ENCODE measurements at places on chromosomes 4 and X.

DNA sequence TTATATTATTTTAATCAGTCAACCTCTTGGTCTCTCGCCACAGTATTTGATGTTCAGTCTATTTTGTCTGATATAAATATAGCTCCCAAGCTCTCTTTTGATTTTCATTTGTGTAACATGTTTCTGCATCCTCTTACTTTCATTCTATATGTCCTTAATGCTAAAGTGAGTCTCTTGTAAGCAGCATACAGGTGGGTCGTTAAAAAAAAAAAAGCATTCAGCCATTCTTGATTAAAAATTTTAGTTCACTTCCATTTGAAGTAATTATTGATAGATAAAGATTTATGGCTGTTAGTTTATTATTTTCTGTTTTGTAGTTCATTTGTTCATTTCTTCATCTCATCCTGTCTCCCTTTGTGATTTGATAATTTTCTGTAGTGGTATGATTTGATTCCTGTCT lies 229.1 kb downstream of the GUCY2F start:
- DNase-seq = no peak

DNA sequence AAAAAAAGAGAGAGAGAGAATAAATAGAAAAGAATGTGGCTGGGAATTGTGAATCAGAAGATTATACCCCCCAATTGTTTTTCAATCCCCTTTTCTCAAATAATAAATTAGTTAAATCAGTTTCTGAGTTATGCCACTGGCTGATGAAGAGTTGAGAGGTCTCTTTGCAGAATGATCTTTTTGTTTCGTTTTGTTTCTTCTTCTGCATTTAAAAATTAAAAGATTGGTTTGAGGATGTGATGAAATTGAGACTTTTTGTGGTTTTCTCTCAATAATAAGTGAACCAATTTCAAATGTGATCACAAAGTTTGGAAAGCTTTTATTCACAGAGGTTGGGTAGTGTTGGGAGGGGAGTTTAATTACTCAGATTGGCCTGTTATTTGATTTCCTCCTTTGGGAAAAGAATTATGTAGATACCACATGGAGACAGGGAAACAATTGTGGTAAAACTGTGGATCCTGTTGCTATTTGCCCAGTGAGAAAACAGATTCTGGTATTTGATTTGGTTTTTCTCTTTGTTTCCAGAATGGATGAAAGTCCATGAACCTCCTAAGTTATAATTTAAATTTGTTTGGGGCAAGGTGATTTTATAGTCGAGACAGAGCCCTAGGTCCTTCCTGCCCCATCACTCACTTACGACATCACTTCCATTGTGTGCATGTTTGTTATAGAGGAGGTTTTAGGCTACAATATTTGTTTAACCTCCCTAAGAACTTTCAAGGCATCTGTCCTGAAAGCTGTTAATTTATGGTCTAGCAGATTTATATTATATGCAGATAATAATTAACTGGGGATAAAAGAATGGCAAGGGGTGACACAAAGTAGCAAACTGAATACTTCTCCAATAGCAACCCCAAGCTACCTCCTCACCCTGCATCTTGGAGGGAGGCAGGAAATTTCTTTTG lies 92.0 kb upstream of the BMPR1B start:
- DNase-seq = no peak

DNA sequence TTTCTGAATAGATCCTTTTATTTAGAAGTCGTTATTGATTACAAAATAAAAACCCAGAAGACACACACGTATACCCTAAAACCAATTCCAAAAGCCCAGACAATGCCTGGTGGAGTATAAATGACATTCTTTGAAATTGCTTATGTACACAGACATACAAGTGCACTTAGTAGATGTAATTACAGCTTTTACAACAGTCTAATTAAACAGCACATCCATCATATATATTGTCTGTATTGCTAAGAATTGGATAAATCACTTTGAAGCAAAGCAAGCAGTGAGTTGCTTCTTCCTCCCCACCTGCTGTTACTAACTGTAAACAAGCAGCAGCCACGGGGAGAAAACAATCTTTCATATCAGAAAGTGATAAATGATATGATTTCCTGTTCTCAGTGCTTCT lies 645.7 kb downstream of the TLL1 start:
- DNase-seq = no peak

- no peak for DNase-seq
Measured at GRCh38 chr4:171817026-171817425, 3.8 kb downstream of the GALNTL6 start.

DNA sequence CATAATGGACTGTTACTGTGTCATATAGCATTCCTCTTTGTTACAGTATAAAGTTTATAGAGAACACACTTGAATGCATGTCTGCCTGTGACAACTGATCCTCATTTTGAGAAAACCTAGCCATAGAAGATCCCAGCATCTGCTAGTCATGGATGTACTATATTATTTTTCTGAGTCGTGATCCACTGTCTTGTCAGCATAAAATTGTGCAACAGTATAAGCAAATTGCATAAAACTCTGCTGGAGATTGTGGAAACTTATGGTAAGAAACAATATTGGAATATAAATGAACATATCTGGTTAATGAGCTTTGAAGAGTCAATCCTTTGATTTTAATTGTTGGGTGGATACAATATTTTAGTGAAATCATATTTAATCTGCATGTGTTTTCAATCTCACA lies 3.6 kb downstream of the NEIL3 start:
- DNase-seq = no peak

DNA sequence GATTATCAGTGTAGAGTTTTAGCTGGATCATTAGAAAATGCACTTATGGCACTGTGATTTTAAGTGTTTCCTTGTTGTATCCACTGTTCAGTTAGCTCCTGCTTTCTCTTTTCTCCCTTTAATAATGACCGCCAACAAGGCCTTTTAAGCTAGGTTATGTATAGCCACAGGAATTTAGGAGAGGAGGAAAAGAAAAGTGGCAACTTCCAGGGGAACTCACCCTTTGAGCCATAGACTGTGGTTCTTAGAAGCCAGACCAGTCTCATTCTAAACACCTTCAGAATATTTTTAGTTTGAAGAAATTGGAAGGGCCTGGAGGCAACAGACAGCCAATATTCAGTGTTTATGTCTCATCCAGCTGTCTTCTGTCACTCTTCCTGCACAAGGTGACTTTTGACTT lies 6.1 kb downstream of the FGF2 start:
- no peak for DNase-seq

DNA sequence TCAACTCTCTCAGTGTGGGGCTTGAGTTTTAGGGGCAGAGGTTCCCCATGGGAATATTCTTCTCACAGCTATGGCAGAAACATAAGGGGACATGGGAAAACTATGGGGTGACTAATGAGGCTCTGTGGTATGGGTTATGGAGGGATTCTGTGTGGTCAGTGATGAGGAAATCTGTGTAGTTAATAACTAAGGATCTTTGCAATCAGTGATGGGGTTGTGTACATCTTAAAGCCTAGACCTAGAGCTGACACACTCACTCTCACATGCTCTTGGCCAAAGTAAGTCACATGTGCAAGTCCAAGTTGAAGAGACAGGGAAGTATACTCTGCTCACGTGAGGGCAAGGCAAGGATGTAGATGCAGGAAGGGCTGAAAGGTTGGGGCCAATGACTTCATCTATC lies 86.4 kb upstream of the UXT start:
- DNase-seq = no peak

DNA sequence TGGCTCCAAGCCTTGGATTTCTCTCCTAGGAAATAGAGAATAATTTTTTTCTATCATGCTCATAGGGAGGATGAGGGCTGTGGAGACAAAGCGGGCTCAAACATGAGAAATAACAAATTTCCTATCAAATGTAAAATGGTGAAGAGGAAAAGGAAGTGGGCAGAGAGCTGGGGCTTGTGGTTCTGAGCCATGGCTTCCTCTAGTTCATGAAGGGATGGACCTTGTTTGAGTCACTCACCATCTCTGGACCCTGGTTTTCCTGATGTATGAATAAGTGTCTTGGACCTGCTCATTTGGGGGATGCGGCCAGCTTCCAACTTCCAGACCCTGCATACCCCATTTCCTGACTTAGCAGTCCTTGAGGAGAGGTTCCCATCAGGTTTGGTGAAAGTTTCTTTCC lies 63.0 kb downstream of the MSX1 start:
- peak; percentile 3 for DNase-seq

Measured in endodermal cell (in vitro differentiated cells).